DMS53 (cell line): ENCODE measurements at places on chromosomes 3 and 15.

- peak; percentile 67 for DNase-seq
These were observed 1.9 kb downstream of the ADAMTS9 start for GRCh38 chr3:64685800-64686445.

DNA sequence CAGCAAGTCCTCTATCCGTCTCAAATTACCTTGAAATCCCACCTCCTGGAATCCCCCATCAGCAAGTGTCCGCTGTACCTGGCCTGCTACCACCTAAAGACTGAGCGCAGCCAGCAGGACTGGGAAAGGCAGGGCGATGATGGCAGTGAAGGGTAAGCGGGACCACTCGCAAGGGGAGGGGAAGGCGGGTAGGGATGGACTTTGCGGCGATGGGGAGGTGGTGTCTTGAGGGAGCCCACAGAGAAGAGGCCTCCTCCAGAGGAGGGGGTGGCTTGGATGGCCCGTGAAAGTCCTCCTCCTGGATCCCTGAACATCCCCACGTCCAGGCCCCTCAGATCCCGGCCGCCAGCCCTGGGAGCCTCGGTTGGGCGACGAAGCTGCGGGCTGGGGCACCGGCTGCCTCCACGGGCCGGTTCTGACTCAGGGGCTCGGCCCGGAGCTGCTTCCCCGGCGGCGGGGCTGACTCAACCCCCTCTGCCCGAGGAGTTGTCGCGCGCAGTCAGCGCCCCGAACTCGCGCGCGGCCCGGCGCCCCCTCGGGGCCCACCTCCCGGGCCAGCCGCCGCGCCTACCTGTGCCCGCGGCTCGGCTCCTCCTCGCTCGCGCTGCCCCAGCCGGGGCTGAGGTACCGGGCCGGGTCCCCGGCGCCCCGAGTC lies 512 bp downstream of the LARP6 start:
- peak; percentile 52 for DNase-seq

DNA sequence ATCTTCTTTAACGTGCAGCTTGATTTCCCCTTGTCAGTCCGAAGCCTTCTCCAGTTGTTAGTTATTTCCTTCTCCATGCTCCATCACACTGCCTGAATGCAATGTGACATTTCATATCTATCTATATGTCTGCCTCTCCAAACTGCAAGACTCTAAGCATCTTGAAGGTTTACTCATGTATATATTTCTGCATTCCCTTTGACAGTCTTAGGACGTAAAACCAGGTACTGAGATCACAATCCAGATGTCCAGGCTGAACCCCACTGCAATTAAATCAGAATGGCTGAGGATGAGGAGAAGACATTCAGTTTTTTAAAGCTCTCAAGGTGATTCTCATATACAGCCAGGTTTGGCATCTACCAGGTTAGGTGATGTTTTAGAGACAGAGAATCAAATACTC lies 6.1 kb upstream of the SATB1 start:
- no peak for DNase-seq

GRCh38 chr3:49428752-49429080 lies 408 bp downstream of the NICN1 start:
- DNase-seq: peak; percentile 47

DNA sequence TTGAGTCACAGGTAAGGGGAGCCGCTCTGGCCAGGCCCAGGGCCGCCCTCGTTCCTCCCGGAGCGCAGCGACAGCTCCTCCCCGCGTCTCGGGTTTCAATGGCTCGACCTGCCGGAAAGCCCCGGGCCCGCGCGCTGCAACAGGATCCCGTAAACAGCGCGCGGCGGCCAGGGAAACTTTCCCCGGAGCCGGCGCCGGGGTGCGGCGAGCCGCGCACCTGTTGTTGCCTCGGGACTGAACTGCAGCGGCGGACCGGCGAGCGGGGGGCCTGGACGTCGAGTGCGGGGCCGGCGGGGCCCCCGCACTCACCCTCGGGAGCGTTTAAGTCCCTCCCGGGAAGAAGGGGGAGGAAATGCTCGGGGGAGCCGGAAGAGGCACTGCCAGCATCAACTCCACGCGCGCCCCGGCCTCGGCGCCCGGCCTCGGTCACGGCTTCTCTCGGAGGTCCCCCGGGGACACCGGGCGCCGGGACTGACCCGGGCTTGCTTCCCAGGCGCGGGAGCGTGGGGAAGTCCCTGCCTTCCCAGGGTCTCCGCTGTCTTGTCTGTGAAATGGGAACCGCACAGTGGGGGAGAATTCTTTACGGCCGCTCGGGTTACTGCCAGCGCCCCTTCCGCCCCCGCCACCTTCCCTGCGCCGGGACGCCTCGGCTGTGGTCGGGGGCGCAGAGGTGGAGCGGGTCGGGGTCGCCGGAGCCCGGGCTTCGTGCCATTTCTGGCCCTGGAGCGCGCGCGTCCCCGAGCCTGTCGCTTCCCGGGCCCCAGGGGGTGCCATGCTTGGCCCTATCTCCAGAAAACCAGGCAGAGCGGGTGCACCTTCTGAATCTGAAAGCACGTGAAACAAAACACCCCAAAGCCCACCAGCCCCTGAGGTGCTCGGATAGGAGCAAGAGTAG lies 7.5 kb upstream of the PGPEP1L start:
- DNase-seq: peak; percentile 87

GRCh38 chr3:20698896-20699295 lies 512.9 kb upstream of the SGO1 start:
- DNase-seq: no peak

GRCh38 chr3:119304201-119304713 lies 10.1 kb downstream of the ARHGAP31 start:
- DNase-seq: no peak

- DNase-seq: no peak
These were observed 921.9 kb downstream of the SQOR start for GRCh38 chr15:46556559-46557379.

DNA sequence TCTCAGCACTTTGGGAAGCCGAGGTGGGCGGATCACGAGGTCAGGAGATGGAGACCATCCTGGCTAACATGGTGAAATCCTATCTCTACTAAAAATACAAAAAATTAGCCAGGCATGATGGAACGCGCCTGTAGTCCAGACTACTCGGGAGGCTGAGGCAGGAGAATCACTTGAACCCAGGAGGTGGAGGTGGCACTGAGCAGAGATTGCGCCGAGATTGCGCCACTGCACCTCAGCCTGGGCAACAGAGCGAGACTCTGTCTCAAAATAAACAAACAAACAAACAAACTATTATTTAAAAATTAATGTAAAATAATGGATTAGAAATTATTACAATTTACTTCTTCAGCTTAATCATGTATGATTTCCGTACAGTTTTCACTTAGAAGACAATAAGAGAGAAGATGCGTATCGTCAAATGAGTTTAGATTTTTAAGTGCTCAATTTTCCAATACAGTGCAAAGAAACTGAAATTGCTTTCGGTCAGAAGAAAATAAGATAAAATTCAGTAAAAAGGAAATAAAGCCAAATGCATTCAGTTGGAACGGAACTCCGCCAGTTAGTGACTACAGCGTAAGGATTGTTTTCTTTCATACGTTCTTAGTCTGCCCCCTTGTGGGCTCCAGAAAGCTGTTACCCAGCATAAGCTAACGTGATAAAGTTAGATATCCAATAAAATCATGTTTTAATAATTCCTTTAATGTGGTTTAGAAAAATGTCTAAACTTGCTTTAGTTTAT lies 24.8 kb downstream of the AADAC start:
- peak; percentile 86 for DNase-seq

DNA sequence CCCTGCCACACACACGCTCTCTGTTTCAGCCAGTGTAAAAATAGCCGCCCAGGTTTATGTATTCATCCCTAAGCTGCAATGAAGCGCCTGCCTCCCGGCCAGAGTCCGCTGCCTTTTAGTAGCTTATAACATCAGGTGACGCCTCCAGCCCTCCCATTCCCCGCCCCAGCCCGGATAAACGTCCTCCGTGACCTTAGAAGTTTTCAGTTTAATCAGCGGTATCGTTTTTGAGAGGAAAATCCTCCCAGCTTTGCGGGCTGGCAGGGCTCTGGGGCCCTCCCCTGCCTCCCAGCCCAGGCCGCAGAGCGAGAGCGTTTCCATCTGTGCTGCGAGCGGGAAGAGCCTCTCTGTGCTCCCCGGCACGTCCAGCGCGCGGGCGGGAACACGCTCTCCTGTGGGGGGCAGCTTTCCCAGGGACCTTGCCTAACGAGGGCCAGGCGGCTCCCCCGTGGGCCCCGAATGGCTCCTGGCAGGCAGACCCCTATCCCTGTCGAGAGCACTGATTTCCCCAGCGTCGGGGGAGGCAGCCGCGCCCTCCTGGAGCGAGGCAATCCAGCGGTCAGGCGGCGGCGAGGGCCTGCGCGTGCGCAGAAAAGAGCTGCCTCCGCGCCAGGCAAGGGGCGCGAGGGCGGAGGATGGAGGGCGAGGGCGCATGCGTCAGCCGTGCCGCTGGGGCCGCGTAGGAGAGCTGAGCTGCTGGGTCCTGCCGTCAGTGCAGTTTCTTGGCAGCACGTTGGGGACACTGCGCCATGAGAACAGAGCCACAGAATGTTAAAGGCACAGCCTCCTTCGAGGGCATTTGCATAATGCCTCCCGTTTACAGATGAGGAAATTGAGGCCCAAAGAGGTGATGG lies 71.1 kb downstream of the CCNL1 start:
- no peak for DNase-seq

- peak; percentile 77 for DNase-seq
These were observed 99.4 kb downstream of the SH3GL3 start for GRCh38 chr15:83546512-83546888.

DNA sequence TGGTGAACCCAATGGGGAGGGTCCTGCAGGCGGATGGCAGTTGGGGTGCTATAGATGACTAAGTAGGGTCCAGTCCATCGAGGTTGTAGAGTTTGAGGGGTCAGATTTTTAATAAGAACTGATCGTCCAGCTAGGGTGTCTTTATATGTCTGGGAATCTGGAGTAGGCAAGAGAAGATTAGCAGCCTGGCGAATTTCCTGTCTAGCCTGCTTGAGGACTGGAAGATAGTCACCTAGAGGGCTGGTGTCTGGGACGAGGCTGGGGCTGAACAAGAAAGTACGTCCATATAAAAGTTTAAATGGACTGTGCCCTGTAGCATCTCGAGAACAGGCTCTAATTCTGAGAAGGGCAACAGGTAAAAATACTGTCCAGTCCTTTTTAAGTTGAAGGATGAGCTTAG lies 6.7 kb upstream of the IP6K2 start:
- no peak for DNase-seq

- no peak for DNase-seq
These were observed 16.5 kb upstream of the FAM3D start for GRCh38 chr3:58683001-58683458.

DNA sequence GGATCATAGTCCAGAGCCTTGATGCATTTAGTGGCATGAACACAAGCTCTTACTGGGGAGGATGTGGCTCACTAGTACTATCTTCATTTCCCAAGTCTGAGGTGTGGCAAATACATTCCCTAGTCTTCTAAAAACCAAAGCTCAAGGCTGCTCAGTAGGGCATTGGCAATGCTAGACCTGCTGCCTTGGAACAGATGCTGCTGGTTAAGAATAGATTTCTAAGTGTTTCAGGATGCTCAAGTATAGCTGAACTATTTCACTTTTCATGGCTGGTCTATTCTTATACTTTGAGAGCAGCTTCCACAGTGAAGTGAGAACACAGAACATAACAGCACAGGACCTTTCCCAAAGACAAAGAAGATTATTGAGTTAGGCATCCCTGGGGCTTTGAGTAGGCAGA lies 178.8 kb downstream of the CHST2 start:
- DNase-seq: no peak

GRCh38 chr3:129836381-129837064 lies 57.0 kb downstream of the TMCC1 start:
- no peak for DNase-seq

- no peak for DNase-seq
These were observed 23.4 kb upstream of the GALNT15 start for GRCh38 chr3:16151109-16151508.

GRCh38 chr3:149567381-149567780 lies 90.4 kb downstream of the WWTR1 start:
- no peak for DNase-seq

DNA sequence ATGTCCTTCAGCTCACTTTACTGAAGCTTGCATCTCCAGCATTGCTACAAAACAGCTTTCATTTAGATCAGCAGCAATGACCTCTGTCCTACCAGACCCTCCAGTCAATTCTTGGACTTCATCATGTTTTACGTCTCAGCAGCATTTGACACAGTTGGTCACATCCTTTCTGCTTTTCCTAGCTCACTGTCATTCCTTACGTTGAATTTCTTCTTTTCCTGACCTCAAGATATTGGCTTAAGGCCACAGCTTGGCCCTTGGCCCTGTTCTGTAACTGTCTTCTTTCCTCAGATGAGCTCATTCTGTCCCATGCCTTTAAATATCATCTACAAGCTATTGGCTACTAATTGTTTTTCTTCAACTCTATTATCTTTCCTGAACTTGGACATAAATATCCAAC lies 576.2 kb upstream of the KCNMB2 start:
- no peak for DNase-seq

- DNase-seq: peak; percentile 5
These were observed 89.5 kb upstream of the ATP2B2 start for GRCh38 chr3:10594915-10595314.

GRCh38 chr3:127644641-127645370 lies 15.8 kb downstream of the PODXL2 start:
- no peak for DNase-seq
